ENCODE measurements at places on chromosomes 2 and 18. TPM values are rescaled to one million over a fixed set of nuclear protein-coding genes. Genes with fewer than 3 reads are reported as not detected.

The SH3RF3 gene
- total RNA-seq = 8.9 TPM

The MSTN gene
- 0.13 TPM for total RNA-seq

The SP3 gene
- 71.2 TPM for total RNA-seq

The LYG2 gene
- not detected for total RNA-seq

DNA sequence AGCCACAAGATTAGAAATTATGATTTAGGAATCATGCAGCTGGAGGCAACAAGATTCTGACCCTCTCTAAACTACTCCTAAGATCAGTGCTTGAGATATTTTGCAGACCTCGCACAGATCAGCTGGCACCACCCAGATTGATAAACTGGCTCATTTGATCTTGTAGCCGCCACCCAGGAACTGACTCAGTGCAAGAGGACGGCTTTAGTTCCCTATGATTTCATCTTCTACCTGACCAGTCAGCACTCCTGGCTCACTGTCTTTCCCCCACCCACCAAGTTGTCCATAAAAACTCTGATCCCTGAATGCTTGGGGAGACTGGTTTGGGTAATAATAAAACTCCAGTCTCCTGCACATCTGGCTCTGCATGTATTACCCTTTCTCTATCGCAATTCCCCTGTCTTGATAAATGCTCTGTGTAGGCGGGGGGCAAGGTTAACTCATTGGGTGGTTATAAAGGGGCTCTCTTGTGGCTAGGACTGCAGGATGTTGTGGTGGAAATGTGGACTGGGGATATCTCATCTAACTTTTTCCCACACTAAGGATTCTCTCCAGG lies 96.1 kb downstream of the ARL6IP6 start:
- no peak for DNase-seq

DNA sequence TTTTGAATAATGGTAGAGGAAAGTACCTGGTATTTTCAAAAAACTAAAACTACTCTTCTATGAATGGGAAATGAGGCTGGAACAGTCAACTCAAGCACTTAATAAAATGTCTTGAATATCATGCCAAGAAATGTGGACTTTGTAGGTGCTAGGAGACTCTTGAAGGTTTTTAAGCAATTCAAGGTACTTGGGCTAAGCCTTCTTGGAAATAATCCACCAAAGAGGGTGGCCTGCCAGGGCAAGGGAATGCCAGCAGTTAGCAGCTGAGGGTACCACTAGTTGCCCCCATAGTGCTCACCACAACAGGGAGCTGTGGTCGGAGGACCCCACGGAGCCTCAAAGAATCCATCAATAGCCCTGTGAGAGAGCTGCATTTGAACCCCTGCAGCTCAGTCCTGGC lies 14.6 kb upstream of the ACYP2 start:
- no peak for DNase-seq

DNA sequence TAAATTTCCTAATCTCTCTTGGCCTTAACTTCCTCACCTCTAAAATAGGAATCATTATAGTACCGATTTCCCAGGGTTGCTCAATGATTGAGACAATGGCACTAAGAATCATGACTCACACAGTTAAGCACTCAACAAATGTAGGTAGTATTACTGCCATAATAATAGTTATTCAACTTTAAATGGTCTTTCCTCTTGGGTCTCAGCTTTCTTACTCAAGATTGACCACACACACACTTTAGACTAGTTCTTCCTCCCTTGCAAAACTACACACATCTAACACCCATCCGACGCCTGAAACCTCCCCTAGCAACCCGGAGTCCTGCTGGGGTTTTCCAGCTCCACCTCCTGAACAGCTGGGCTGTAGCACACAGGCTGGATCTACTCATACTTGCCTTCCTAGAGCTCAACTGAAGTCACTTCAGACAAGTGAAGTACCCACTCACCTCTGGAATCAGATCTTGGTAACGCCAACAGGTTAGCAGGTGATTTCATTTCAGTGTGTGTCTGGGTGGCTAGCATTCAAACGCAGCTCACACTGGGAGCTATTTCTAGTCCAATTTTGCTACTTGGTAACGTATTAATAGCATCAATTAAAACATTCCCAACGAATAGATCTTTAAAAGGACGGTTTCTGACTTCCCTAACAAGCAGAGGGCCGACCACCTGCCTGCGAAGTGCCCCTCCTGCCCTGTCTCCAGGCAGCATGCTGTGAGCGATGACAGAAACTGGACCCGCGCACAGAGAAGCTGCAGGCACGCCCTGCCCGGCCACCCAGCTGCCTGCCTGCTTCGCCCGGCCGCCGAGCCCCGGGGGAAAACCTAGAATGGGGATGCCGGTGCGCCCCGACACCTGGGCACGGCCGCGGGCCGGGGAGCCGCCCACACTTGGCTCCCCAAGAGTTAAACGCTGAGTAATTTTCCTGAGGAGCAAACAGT lies 1.1 kb downstream of the UXS1 start:
- DNase-seq = peak; percentile 63

- DNase-seq = no peak
These were observed 349.7 kb downstream of the SATB2 start for GRCh38 chr2:199108056-199108455.

DNA sequence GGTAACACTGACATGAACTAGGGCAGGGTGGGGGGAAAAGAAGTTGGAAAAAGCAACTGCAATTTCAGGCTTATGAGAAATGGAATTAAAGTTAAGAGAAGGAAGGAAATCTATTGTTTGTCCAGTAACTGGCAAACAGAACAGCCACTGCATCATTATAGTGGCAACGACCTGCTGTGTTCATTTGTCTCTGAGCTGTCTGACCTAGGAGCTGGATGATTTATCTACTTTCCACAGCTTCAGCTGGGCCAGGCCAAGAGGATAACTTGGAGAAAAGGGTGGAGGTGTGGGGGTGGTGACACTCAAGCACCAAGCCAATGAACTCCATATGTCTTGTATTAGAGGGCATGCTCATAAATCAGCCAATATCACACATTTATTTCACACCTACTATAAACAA lies 291.5 kb upstream of the KLHL29 start:
- DNase-seq = no peak

DNA sequence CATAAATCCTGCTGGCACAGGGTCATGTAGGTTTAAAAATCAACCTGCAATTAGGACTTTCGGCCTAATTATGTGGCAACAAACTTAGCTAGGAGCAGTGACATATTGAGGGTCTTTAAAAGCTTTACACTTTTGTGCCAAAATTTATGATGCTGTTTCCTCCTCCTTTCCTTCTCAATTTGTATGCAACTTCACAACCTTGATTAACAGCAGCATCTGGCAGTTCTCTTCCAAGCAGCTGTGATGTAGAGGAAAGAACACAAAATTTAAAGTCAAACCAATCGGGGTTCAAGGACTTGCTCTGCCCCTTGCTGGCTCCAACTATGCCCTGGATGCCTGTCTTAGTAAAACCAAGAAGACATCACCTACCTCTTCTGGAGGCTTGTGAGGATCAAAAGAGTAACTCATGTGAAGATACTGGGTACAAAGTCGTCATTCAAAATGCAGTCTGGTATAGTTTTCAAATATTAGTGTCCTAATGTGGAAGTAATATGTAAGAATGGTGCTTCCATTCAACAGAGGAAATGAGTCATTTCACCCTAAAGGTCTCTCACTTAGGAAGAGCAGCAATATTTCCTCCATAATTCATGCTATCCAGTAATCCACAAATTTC lies 94.7 kb downstream of the ANKRD44 start:
- DNase-seq = no peak

Data from dermis microvascular lymphatic vessel endothelial cell (primary cell).